Hippocampal formation (tissue), 2 donors: ENCODE measurements at places on chromosomes 13 and 19.

GRCh38 chr13:32233062-32233461, 82.1 kb downstream of the ZAR1L start:
- no peak for DNase-seq

GRCh38 chr19:45153339-45154063, 7.3 kb downstream of the NKPD1 start:
- no peak for DNase-seq

DNA sequence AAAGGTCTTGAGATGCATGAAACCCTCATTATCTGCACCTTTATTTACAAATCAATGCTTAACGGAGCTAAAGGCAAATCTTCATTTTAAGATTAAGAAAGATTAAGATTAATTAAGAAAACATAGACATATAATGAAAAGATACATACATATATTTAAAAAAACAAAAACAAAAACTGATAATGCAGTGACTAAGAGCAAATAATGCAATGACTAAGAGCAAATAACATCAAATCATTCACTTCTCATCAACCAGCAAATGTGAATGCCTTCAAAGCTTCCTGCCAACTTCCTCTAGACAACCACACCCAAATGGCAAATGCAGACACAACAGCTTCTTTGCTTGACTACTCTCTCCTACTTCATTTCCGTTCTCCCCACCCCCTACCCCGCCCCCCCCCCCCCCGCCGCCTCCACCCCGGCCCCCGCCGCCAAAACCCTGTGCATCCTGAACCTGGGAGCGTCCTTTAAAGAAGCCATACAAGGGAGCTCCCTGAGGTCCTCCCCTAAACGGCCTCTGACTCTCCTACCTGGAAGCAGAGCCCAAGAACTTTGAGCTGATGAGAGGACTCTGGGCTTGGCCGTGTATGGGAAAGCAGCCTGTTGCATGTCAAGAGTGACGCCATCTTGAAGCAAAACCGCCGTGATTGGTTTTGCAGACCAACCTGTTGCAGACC, 24.5 kb downstream of the TEX101 start:
- no peak for DNase-seq

DNA sequence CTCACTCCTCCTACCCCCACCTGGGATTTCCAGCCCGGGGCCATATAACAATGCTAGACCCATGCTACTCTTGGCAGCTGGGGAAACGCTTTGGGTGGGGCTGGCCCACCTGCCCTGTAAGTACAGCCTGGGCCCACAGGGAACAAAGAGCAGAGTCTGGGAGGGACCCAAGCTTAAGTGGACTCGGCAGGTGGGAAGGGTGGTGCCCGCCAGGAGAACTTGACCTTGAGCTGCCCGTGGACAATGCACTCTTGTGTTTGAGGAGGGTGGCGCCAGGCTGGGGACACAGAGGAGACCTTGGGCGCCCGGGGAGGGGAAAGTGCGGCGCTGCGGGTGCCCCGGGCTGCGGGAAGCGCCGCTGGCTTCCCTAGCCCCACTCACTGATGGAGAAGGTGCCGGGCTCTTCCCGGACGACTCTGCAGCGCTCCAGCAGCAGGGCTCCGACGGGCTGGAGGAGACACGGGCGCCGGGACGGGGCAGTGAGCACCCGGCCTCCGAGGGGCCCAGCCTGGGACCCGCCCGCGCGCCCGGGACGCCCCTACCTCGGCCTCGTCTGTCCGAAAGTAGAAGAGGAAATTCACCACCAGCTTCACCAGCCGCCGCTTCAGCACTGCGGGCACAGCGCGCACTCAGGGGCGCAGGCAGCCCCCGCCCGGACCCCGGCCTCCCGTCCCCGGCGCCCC, 607 bp downstream of the PLEKHJ1 start:
- DNase-seq = no peak

DNA sequence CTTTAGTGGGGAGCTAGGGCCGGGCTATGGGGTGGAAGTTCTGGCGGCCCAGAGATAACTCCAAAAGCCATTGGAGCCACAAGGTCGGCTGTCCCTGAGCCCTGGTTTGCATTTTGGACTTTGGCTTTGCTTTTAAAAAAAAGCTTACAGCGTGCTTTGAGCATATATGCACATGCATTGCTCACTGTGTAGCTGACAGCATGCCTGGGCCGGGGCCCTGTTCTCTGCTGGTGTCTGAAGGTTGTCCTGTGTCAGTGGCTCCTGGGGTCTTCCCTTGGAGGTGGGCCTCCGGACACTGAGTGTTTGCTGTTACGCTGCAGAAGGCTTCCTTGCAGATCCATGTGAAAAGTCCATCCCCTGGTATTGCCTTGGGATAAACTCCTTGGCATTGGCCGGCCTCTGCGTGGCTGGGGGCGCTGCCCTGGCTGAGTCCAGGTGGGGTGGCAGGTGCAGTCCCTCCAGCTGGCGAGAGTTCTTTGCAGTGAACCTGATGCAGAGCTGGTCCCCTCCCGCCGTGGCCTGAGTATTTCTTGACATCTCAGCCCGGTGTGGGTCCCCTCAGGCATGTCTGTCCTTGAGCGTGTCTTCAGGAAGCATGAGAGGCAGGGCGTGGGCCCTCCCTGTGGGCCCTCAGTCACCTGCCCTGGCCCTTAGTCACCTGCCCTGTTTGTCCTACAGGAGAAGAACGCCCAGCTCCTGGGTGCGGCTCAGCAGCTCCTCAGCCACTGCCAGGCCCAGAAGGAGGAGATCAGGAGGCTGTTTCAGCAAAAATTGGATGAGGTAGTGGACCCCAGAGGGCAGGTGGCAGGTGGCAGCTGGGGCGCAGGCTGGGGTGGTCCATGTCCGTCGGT, 23.0 kb downstream of the PLEKHJ1 start:
- DNase-seq = no peak

DNA sequence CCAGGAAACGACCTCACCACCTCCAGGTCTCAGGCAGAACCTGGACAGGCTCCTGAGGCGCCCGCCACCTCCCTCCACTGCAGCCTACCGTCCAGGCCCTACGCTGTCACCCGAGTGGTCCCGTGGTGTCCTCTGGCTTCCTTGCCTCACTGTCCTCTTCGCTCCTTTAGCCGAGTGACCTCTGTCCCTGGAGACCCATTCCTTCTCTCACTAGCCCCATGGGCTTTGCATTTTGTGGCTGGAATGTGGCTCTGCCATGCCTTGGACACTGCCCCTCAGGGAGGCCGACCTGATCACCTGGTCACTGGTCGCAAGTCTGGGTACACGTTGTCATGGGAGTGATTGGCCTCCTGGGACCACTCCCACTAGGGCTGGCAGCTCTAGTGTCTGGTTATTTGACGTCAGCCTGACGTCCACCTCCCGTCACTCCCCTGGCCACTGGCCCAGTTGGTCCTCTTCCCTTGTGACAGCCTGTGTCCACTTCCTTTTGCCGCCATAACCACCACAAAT, 17.9 kb downstream of the SLC25A42 start:
- no peak for DNase-seq

DNA sequence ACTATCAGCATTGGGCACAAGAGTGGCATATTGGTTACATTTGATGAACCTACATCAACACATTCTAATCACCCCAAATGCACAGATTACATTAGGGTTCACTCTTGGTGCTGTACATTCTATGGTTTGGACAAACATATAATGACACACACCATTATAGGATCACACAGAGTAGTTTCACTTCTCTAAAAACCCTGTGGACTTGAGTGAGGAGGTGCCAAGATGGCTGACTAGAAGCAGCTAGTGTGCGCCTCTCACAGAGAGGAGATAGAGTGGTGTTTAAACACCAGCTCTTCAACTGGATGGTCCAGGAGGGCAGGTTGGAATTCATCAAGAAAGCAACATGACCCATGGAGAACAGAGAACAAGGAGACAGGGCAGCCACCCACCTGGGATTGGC, 265.6 kb downstream of the TDRD3 start:
- no peak for DNase-seq

DNA sequence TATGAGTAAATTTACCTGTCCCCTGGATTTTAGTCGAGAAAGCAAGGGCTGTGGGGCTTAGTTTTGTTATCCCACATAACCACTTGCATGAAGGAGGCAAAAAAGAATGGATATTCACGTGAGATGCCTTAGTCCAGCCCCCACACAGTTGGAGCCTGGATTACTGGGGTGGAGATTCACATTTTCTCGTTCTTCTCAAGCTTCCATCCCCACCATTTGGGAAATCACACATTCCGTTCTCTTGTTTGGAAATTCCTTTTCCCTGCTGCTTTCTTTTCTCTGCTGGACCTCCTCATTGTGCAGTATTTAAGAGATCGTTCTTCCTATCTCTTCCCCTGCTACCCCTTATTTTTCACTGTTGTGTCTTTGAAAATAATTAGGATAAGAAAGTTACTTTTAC, 45.1 kb upstream of the FARP1 start:
- DNase-seq = no peak

- DNase-seq = no peak
These were observed at the start of gene LGALS4 for GRCh38 chr19:38812841-38813320. TSS of gene LGALS4 (minus strand) at chr19:38812945. CDS start at chr19:38812886, 59 bp downstream.

- DNase-seq = no peak
These were observed 270.0 kb downstream of the SLITRK6 start for GRCh38 chr13:85529218-85529594.

GRCh38 chr13:43965459-43965845, 85.7 kb downstream of the LACC1 start:
- no peak for DNase-seq

- peak; percentile 97 for DNase-seq
These were observed 675 bp downstream of the PEG3 start for GRCh38 chr19:56839652-56840450.

DNA sequence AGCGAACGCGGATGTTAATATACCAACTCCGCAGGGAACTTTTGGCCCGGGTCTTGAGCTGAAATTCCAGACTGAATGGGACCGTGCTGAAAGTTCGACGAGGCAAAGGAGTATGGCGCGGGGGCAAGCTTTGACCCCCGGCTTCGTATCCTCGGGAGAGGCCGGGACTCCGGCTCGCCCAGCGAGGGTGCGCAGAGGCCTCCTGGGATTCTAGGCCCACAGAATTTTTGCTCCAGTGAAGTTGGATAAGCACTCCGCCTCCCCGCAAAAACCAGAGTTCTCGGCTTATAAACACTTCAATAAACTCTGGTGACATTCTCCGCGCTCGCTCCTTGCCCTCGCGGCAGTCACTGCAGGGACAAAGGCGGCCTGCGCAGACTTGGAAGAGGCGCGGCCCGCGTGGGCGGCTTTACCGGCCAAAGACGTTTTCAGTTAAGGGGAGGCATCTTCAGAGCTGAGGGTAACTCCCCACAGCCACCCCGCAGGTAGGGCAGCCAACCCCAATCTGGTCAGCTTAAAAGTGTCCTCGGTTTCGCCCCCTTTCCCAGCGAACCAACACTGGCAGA, 112.6 kb downstream of the KCNRG start:
- DNase-seq = no peak

DNA sequence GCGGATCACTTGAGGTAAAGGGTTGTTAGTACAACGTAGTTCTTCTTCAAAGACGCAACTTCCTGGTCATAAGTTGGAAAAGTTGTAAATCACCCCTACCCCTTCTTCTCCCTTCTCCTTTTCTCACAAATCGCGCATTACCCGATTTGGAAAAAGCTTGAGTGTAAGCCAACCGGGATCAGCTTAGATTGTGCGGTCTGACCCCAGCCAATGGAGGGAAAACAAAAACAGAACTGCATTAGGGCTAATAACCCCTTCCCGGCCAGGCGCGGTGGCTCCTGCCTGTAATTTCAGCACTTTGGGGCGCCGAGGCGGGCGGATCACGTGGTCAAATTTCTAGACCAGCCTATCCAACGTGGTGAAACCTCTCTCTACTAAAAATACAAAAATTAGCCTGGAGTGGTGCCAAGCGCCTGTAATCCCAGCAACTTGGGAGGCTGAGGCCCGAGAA, 806 bp downstream of the ZNF90 start:
- DNase-seq = no peak

GRCh38 chr13:31968473-31968872, 63.1 kb upstream of the FRY start:
- DNase-seq = no peak

DNA sequence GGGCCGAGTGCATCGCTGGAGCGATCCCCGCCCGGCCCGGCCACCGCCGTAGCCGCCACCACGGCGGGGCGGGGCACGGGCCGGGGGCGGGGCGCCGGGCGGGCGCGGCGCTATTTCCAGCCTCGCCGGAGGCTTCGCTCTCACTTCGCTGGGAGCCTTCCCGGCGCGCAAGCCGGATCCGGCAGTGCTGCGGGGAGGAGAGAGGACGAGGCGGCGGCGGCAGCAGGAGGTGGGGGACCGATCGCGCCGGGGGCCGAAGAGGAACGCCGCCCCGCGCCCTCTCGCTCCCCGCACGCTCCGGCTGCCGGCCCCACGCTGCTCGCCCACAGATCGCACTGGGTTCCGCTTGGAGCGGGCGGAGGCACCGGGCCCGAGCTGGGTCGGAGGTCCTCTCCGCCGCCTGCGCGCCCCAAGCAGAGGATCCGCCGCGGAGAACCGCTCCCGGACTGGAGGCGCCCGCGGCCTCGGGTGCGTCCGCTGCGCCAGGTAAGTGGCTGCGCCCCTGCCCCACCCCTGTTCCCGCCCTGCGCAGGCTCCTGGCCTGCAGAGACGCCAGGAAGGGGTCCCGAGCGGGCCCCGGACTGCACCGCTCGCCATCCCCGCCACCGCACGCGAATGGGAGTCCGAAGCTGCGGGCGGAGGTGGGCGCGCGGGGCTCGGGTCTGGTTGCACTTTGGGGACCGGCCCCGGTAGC, at the start of gene CHST8:
Gene CHST8 (plus strand): TSS at position 143 of the 694 bp plus-strand sequence. CDS start 67,309 bp downstream, outside the sequence.
- no peak for DNase-seq

DNA sequence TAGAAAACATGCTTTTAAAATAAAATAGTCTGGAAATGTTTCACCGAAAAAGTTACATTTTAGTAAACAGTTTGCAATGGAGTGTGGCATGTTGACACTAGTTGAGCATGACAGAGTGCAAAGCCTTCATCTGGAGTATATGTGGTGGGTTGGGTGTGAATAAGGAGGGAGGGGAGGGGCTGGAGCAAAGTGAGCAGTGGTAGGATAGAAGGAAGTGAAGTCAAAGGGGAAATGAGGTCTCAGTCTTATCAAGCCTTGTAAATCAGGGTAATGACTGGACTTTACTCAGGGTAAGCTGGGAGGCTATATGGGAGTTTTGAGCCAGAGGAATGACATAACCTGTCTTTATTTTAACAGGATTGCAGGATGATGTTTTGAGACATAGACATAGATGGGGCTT, 222.8 kb downstream of the PCDH20 start:
- no peak for DNase-seq

DNA sequence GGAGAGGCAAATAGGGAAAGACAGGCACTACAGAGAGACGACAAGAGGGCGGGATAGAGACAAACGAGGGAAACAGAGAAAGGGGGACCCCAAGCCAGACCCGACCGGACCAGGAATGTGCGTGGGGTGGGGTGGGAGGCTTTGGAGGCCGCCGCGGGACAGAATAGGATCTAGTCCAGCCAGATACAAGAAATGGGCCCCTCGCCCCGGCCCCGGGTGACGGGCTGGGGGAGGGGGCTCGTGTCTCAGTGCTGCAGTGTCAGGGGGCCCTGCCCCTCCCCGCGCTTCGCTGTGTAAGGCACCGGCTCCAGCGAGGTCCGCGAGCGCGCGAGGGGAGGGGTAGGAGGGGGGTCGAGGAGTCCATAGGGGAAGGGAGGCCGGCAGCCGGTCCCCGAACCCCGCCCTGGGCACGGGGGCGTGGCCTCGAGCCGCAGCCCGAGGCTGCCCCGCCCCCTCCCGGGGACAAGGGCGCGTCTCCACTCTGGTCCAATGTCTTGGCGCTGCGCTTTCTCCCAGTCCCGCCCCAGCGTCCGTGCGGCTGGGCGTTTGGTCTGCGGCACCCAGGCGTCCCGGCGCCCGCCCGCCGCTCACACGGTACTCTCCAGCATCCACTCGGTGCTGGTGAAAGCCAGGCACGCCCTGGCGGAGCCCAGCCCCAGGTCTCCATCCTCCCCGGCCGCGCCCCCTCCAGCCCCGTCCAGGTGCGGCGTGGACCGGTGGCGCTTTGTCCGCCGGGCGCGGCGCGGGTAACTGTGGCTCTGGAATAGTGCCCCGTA, 11.0 kb downstream of the IFNL1 start:
- no peak for DNase-seq
